ENCODE measurements at places on chromosomes 5 and 9.

GRCh38 chr9:36725777-36726356, 153.2 kb downstream of the MELK start:
- no peak for DNase-seq

DNA sequence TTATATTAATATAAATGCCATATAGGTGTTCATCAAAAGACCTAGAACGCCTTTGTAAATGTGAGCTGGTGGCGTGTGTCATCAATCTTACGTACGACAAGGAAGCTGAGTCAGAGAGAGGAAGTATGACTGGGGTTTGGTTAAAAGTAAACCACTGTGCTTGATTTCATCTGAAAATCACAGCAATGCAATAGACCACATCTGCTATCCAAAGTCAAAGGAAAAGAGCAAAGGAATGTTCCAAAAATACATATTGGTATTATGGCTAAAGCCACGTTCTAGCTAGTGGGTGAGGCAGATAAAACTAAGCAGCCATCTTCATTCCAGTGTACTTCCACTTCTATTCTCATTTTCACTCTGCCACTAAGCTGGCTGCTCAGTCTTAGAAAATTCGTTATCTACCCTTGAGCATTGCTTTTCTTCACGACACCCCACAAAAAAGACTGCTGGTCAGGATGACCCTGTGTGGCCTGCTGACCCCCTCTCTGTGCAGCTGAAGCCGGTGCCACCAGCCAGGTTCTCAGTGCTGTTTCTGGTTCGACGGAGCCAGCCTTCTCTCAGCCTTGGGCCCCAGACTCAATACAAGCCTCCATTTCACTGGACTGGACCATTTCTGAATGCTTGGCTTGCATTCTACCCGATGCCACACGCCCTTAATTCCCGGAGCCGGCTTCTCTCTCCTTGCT, 23.8 kb downstream of the SHC3 start:
- peak; percentile 47 for DNase-seq

DNA sequence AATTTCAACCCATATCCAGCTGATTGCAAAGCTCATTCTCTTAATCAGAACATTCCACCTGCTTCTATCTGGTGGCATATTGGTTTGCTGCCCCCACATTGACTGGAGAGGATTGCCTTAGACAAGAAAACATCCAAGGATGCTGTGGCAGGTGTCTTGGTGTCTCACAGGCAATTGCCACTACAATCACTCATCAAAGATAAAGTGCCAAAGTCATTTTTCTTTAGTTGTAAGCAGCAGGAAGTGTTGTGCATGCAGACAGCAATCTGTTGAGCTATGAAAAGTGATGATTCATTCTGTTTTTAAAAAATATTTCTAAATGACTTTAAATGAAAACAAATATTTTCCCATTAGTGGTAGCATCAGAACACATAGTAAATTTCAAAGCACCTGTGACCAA, 53.9 kb downstream of the CDH6 start:
- DNase-seq: no peak

DNA sequence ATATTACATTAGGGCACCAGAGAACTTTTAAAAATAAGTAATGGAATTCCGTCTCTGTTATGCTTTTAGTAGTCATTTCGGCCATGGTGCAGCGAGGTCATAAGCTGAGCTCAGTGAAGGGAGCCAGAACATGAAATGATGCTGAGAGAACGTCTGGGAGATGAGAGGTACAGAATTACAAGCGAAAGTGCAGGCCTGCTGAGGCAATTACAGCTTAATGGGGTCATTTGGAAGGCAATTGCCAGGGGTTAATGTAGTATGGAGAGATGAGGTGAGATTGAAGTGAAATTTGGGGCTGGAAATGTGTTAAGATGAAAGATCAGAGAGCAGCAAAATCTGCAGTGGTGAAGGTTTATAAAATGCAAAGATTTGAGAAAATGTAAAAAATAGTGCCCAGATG, 96.5 kb downstream of the PBX3 start:
- no peak for DNase-seq

GRCh38 chr5:96885518-96886338, 9.4 kb downstream of the ERAP2 start:
- DNase-seq: no peak

- DNase-seq: no peak
Observed at GRCh38 chr5:130251931-130252330, 347.7 kb downstream of the CHSY3 start.

DNA sequence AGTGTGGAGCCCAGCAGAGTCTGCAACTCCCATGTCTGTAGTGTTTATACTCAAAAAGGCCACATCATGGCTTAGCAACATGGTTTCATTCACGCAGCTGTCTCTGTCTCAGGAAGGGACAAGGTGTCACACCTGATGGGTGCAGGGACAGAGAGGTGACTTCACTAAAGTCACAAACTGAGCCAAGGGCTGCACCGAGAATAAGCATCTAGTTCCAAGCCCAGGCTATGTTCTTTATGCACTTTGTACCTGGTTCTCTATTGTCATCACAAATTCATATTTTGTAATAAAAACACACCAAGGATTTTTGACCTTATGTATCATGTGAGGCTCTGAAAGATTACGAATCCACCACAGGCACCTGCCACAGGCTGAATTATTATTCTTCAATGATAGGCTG, 64.9 kb upstream of the STK32A start:
- DNase-seq: no peak

DNA sequence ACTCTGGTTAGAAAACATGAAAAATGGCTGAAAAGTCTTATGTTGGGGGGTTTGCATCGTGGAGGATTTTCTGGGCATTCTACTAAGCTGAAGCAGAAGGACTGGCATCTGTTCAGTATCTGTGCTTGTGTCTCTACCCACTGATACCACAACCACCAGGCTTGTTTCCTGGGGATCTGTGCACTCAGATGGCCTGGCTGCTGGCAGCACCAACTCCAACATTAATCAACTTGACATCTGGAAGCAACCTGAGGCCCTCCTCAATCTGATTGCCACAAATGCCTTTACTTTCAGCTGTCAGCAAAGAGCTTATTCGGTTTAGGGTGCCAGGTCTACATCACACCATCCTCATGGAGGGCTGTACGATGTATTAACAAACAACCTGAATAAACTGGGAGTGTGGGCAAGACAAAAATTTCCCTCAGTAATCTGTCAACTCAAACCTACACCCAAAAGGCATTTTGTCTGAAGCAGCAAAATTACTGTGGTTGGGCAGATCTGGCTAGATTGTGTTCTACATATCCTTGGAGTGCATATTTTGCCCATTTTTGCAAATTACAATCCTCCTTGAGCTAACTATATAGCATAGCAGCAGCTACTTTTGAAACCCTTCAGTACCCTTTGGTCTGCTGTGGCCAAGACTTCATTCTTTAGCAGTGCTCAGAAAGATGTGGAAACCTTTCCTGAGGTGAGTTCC, 74.6 kb downstream of the FOXD1 start:
- DNase-seq: no peak

DNA sequence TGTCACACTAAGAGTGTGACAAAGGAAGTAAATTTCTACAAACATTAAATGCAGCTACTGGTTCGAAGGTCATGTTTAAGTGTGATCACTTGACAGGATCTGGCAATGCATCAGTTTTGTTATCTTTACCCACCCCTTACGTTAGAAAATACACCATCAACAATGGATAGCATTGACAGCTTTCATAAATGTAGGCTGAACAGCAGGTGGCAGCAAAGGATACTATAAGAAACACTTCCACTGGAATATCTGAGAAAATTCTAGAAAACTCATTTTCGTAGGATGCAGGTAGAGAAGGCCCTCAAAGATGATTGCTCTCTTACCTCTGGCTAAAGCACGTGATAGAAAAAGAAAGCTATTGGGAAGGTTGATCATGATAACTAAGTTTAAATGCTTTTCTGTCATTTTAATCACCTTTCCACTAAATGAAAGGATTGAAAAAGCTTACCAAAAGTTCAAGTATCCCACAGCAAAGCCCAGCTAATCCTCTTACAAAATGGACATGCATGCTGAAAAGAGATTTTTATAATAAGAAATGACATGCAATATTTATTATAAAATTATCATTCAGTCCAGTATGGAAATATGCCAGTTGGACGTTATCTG, 292.5 kb downstream of the PARP8 start:
- DNase-seq: peak; percentile 25

GRCh38 chr5:73821003-73821402, 195.0 kb downstream of the ARHGEF28 start:
- peak; percentile 63 for DNase-seq

DNA sequence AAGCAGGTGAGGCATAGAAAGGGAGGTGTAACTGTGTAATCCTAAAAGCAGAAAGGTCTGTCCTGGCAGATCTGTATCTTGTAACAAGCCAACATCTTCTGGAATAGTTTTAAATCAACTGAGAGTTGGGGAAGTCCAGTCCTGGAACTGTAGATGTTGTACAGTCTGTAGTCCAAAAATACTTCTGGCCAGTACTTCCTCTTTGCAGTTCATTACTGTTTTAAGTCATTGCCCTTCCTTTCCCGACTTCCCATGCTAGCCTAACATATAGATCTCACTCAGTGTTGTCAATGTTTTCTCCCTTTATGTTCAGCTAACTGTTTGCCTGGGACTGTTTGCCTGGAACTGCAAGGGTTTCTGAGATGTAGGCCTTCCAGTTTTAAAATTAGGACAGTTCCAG, 168.5 kb upstream of the ISL1 start:
- DNase-seq: no peak

- DNase-seq: no peak
Observed at GRCh38 chr5:75375414-75375813, 38.4 kb downstream of the HMGCR start.

DNA sequence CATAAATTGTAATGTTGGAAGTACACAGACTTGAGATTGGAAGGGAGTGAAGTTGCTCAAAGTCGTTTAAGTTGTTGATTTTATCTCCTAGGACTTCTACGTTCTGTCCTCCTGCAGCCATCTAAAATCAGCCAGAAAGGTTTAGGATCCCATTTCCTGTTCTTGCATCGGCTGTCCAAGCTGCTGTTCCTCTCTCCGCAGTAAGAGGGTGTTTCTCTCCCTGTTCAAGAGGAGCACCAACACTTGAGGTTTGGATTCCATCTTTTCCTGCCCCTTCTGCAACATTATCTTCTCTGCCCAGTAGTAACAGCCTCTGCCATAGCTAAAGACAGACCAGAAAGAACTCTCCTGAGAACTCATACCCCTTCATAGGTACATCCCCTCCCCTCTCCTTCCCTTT, 373.4 kb downstream of the GADD45G start:
- DNase-seq: no peak

GRCh38 chr5:135174315-135175096, 140.5 kb upstream of the PITX1 start:
- no peak for DNase-seq

DNA sequence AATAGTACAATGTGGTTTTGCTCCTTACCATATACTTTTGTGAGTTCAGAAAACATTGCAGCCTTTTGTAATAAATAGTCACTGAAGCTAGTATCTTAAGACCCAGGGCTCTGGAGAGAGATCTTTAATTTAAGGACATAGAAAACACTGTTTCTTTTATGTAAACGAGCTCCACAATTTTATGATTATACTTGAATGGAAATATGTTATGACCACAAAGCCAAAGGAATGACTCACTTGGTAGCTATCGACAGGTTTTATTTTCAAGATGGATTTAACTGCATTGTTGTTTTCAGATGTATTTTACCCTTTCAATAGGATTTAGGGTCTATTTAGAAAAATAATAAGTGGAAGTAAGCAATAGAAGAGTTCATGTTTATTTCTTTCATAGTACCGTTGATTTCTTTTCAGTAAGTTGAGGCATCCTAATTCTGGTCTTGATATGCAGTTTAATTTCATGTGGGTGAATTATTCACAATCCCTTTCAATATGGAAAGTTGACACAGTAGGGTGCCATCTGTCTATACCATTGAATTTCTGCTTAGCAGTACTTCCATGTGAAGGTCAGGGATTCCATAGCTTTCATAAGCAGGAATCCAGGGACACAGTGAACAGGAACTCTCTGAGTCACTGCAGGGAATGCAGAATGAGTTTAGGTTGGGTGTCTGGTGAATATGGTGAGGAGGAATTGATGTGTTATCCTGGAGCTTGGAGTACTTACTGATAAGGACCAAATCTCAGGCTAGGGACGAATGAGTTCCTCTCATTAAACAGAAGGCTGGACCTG, 157.6 kb downstream of the CD180 start:
- DNase-seq: peak; percentile 84

- DNase-seq: no peak
Observed at GRCh38 chr9:98142925-98143481, 24.0 kb upstream of the TRIM14 start.

- DNase-seq: peak; percentile 86
Observed at GRCh38 chr5:151745071-151745705, 13.2 kb downstream of the ATOX1 start.

DNA sequence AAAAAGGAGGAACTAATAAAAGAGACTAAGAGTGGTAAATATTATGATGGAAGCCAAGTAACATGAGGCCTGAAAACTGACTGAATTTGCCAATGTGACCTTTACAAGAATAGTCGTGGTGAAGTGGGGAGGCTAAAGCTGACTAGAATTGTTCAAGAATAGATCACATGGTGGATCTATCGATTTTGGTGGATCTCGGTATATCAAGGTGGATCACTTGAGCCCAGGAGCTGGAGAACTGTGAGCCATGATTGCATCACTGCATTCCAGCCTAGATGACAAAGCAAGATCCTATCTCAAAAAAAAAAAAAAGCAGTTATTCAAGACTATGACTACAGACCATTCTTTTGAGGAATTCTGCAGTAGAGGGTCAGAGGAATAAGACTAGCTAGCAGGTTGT, 15.1 kb downstream of the ERMP1 start:
- peak; percentile 21 for DNase-seq

DNA sequence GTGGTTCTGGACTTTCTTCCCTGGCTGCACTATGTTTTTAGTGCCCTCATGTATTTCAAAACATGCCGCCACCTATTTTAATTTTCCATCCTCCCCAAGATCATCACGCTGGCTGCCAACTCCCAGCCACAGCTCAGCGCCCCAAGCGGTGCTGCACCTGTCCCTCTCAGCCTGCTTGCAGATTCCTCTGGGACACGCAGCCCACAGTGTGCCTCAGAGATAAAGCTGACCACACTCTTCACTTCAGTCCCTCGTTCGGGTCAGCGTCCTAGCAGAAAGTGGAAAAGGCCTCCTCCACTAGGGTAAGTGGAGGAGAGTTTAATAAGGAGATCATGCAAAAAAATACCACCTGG, 56.2 kb upstream of the CKS2 start:
- DNase-seq: no peak

- no peak for DNase-seq
Observed at GRCh38 chr5:174384509-174384947, 339.0 kb downstream of the NSG2 start.

DNA sequence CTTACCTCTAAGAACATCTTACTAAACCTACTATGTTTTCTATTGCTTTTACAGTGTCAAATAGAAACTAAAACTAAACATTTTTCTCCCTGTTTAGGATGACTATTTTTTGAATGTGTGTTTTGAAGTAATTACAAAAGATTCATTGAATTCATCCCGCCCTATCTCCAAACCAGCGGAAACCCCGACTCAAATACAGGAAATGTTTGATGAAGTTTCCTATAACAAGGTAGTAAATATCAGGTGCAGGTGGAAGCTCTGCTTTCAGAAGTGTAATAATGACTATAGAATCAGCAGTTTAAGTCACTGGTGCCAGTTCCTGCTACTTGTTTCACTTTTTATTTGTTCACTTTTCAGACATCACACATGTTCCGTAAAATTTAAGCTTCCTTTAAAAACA, 20.0 kb downstream of the ERAP2 start:
- DNase-seq: peak; percentile 41

GRCh38 chr5:142797420-142797819, 27.2 kb downstream of the ARHGAP26 start:
- no peak for DNase-seq

All from dermis microvascular lymphatic vessel endothelial cell (primary cell).